NCI-H1694 treated with DMSO at 0.1 percent for 48 hours (cell line): ENCODE measurements at places on chromosomes 16 and 17.

GRCh38 chr16:89491238-89491869 lies 993 bp upstream of the ANKRD11 start:
- no peak for DNase-seq

DNA sequence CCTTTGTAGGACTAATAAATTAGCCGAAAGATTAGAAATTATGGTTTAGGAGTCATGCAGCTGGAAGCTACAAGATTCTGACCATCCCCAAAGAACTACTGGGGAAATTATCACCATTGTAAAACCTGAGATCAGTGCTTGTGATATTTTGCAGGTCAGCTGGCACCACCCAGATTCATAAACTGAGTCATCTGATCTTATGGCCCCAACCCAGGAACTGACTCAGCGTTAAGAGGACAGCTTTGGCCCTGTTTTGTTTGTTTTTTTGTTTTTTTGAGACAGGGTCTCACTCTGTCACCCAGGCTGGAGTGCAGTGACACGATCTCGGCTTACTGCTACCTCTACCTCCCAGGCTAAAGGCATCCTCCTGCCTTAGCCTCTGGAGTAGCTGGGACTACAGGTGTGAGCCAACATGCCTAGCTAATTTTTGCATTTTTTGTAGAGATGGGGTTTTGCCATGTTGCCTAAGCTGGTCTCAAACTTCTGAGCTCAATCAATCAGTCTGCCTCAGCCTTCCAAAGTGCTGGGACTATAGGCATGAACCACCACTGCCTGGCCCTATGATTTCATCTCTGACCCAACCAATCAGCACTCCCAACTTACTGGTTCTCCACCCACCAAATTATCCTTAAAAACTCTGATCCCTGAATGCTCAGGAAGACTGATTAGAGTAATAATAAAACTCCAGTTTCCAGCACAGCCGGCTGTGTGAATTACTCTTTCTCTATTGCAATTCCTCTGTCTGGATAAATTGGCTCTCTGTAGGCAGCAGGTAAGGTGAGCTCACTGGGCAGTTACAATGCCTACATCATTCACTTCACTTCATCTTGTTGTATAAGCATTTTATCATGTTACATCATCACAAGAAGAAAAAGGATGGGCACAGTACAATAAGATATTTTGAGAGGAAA lies 79.4 kb upstream of the KSR1 start:
- no peak for DNase-seq

DNA sequence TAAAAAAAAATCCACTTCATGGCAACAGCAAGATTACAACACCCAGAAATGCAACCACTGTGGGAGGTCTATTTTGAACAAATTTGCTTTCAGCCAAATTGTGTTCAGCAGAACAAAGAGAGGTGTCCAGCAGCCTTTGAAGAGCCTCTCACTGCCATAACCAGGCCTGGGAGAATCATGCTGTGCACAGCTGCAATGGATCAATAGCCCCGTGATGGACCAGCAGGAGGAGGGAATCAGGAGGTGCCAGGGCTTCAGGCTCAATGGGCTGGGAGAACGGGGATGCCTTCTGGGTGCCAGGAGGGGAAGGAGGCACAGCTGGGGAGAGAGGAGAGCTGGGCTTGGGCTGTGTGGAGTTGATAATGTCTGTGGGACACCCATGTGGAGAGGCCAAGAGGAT lies 366.2 kb upstream of the EEF2KMT start:
- DNase-seq = no peak

DNA sequence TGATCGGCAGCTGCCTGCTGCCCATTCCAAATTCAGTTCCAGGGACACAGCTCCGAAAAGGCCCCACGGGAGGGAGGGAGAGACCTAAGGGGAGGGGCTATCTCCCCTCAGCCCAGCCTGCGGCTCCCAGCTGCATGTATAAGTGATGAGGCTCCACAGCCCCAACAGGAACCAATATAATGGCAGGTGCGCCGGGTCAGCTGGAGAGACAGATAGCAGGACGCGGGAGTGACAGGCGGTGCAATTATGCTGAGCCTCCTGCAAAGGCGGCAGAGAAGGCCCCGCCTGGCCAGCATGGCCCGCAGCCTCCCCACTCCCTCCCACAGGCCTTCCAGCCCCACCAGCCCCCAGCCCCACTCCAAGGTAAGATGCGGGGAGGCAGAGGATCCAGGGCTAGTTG lies 8.1 kb upstream of the C1QL1 start:
- no peak for DNase-seq

DNA sequence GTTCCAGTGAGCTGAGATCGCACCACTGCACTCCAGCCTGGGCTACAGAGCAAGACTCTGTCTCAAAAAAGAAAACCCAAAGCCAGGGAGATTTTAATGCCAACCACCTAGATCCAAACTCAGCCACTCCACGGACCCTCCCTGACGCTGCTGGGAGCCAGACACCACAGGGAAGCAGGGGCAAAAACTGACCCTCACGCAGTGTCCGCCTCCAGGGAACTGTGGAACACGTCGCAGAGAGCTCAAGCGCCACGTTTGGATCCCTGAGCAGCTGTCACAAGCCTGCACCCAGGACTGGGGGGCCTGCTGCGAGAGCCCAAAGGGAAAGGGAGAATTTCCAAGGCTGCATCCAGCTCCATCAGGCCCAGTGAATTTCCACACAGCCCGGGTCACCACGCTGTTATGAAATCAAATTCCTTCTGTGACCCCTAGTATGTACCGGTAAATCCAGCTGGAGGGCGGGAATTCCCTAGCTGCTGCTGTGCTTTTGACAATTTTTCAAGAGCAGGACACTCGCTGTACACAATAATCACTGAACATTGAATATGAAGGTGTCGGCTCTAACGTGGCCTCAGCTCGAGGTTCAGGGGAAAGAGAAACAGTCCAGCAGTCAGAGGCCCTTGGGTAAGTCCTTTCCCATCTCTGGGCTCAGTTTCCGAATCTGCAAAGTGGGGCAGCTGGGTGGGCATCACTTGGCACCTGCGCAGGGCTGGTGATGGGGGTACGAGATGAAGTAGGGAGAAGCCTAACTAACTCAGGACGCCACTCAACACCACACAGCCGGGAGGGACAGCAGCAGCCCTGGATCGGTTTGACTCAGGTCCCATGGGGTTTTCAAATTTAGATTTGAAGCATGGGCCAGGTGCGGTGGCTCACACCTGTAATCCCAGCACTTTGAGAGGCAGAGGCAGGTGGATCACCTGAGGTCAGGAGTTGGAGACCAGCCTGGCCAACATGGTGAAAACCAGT lies 8.6 kb downstream of the CARHSP1 start:
- DNase-seq = no peak

DNA sequence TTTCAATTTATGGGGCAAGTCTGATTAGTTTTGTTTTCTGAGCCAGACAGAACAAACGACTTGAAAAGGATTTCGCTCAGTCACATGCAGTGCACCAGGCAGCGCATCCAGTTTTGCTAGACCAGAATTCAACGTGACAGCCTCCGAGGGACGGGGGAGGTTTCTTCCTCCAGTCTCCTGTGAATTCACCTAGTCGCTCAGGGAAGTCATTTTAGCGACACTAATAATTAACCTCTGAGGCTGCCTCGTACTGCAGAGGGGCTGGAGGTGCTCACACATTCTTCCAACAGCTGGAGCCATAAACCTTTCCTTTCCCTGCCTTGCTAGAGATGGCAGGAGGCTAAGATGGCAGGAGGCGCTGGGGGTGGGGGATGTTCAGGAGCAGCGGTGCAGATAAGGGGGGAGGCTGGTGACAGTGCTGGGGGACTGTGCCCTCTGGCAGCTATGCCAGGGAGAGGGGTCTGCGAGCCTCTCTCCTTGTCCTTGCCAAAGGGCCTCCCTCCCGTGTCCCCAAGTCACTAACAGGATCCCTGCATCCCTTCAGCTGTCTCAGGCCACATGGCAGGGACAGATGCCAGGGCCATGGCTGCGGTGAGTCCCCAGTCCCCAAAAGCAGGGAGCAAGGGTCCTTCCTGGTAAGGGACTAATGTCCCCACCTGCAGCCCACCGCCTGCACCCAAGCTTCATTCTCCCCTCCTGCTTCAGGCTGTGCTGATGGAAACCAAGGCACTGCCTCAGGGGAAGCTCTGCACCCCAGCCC lies 24.0 kb downstream of the MXRA7 start:
- DNase-seq = no peak

GRCh38 chr17:79779661-79780365 lies 1.9 kb downstream of the CBX2 start:
- no peak for DNase-seq

GRCh38 chr17:57625957-57626356 lies 119.1 kb downstream of the CCDC182 start:
- no peak for DNase-seq

GRCh38 chr16:19599968-19600716 lies 44.6 kb downstream of the VPS35L start:
- no peak for DNase-seq

DNA sequence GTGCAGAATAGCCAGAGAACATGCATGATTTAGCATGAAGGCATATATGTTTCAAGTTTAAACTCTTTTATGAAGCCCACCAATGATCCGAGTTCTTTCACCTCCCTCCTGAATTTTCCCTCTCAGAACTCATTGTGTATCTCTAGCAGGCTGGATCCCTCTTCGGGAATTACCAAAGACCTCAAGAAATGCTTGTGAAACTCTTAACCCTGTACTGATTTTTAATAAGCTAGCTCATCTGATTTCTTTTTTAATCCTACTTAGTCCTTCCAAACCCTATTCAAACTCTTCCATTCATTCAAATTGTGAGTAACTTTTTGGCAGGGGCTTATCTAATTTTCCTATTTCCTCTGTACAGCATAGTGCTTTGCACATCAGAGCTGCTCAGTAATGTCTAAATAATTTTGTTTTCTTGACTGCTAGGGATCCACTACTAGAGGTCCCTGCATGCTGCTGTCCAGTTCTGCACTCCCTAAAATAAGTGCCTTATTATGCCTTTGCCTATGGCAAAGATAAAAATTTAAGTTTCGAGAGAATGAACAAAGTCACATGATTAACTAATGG lies 723.8 kb downstream of the CDH11 start:
- DNase-seq = no peak

- no peak for DNase-seq
Observed at GRCh38 chr16:12480286-12480685, 323.4 kb downstream of the CPPED1 start.

DNA sequence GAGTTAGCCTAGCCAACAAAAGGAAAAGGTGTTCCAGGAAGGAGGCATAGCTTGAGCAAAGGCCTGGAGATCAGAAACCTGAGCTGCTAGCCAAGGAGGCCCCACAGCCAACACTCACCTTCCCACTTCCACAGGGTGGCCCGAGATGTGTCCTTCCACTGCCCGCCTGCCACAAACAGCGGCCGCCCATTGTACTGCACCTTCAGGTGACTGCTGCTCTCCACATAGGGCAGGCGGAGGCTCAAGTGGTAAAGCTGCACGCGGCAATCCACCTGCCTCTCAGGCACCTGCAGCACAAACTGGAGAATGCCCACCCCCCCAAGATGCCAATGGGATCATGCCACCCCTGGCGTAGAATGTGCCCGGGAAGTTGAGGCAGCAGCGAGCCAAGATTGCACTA lies 111.5 kb downstream of the RMI2 start:
- no peak for DNase-seq

- DNase-seq = no peak
Observed at GRCh38 chr17:1724869-1725641, 551 bp downstream of the WDR81 start.
